Mucosa of descending colon (tissue), 3 donors: ENCODE measurements at places on chromosomes 4 and X. TPM values are rescaled to one million over a fixed set of nuclear protein-coding genes. Genes with fewer than 3 reads are reported as not detected.

IL15 gene
- total RNA-seq: 6.7 TPM

GRCh38 chr4:47484168-47484567 is 907 bp upstream of the ATP10D start:
- DNase-seq: no peak

DNA sequence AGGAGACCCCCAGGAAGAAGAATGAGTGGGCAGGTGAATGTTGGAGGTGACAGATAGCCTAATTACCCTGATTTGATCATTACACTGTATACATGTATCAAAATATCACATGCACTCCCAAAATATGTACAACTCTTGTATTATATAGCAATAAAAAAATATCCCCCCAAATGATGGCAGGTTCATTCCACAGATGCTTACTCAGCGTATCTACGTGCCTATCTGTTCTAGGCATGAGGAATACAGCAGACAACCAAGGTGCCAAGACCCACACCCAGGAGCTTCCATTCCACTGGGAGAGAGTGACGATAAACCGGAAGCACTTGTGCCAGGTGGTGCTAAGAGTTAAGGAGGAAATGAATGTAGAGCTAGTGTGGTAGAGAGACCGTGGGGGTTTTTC is 42.4 kb downstream of the ADRA2C start:
- no peak for DNase-seq

DNA sequence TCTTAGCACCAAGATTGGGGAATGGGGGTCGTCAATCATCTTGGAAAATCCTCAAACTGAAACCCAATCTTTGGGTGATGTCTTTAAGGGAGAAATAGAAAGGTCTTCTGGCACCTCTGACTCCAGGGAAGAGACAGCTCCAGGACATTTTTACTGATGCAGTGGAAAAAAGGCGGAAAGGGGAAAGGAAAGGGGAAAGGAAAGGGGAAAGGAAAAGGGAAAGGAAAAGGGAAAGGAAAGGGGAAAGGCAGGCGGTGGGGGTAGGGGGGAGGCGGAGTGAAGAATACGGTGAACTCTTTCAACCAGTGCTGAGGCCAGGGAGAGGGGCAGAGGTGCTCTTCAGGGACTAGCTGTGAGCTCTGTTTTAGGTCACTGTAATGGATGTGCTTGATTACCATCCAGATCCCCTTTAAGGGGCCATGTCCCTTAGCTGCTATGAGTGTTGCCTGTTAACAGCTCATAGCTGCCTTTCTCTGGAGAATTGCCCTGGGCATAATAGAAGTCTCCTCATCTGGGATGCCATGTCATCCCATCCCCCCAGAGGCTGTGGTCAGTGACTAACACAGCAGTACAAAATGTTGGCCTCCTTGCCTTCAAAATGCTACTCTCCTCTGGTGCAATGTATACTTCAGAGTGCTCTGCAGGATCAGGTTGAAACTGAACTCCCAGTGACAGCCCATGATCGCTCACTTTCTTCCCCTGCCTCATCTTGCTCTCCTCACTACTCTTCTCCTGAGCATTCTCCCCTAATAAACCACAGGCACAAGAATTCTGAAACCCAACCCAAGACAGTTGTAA is 92.4 kb upstream of the AP1S2 start:
- DNase-seq: no peak

TASL gene
- 0.67 TPM for total RNA-seq

NAT8L gene
- total RNA-seq: 0.24 TPM

SORBS2 gene
- 44.9 TPM for total RNA-seq

FABP2 gene
- 48.6 TPM for total RNA-seq

GRCh38 chr4:74325886-74326285 is 17.6 kb downstream of the EPGN start:
- no peak for DNase-seq

- DNase-seq: no peak
Observed at GRCh38 chr4:17475481-17475880, 36.4 kb downstream of the QDPR start.

DNA sequence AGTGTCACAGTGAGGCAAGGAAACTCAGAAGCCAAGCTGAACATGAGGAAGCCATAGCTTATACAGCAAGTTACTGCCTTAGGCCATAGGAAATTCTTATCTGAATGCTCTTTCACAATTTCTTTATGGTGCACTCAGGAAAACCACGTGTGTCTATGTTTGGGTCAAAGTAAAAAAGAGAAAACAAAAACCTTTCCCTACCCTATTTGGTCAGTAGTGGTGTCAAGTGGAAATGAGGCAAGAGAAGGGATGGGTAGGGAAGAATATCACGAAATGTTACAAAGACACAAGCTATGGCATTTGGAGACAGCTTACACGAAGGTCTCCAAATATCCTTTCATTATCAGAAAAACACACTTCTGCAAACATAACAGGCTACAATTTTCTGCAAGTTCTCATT is 83.4 kb upstream of the INPP4B start:
- no peak for DNase-seq

RBM3 gene
- 406 TPM for total RNA-seq

NRK gene
- 0.10 TPM for total RNA-seq

GRCh38 chrX:19670854-19671620 is 155.7 kb upstream of the MAP3K15 start:
- DNase-seq: peak; percentile 61

F11 gene
- total RNA-seq: 0.65 TPM

DNA sequence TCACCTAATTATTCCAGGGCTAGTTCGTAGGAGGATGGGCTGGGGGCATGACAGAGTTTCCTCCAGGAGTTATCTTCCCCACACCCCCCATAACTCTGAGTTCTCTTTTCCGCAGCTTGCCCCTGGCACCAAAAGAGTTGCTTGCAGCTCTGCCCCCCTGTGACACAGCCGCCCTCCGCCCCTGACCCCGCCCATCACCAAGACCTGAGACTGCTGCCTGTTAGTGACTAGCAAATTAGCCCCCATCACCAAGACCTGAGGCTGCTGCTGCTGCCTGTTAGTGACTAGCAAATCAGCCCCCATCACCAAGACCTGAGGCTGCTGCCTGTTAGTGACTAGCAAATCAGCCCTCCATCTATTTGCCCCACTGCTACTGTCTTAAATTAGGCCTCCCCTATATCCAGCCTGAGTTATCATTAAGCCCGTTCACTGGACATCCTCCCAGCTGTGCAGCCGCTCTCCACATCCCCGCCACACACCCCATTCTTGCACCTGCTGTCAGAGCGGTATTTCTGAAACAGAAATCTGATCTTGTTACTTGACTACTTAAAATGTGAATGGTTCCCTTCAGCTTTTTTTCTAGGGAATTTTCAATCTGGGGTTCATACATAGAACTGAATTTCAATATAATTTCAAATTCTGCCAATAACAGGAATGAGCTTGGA is 1.5 kb upstream of the PAPSS1 start:
- peak; percentile 57 for DNase-seq

GRCh38 chr4:47876310-47876709 is 38.1 kb downstream of the NFXL1 start:
- DNase-seq: no peak

GRCh38 chr4:16238327-16238726 is 12.1 kb upstream of the TAPT1 start:
- no peak for DNase-seq

DNA sequence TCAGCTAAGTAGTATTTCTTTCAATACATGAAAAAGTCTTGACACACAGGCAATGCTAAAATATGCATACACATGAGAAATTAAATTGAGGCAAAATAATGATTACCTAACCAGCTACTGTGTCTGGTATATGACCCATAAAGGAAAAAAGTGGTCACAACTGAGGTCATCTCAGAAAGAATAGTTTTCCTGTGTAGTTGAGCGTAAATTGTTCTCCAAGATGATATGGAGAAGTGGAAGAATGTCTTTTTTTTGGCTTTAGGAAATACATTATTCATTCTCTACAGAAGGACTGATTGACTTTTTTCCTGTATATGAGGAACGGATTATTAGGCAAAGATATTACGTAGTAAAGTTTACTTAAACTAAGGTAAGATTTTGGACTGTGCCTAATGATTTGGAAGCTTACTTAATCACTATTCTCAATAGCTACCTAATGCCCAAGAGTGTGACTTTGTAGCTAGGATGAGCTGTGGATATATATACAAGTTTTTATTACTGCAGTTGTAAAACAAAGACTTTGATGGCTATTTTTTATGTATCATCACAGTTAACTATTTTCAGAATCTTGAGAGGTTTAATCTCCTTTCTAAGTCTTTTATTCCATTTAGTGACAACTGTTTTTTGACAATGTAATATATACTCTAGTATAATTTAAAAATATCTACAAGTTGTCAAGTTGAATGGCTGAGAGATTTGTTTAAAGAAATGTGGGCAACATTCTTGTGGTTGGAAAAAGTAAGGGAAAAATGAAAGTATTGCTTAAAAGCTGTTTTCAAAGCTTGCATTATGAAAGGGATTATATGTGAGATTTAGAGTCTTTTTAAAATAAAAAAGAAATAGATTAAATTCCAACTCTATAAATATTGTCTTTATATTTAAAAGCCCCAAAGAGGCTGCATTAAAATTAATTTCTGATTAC is 100.2 kb downstream of the PDLIM5 start:
- no peak for DNase-seq

- peak; percentile 54 for DNase-seq
Observed at GRCh38 chr4:108166441-108167315, 2.1 kb downstream of the LEF1 start.

UGT8 gene
- 66.8 TPM for total RNA-seq

PRDM8 gene
- 2.9 TPM for total RNA-seq

SSX2B gene
- not detected for total RNA-seq

GRCh38 chr4:29052266-29052665 is 1667.9 kb upstream of the PCDH7 start:
- no peak for DNase-seq

FGG gene
- total RNA-seq: 0.69 TPM

C4orf17 gene
- total RNA-seq: not detected

GRCh38 chrX:43644124-43644701 is 11.9 kb upstream of the MAOA start:
- no peak for DNase-seq

DNA sequence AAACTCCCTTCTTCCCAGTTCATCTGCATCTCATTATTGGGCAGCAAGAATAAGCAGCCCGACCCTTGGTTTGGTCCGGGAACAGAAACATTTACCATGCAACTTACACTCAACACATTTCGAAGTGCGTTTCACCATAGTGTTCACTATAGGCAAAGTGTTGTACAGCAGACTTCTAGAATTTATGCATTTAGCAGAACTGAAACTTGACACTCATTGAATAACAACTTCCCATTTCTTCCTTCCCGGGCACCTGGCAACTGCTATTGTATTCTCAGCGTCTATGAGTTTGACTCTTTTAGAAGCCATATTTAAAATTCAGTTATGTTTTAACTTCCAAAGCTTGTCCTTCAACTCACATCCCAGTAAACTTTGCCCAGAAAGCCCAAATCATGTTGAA is 840.6 kb downstream of the NLGN4X start:
- DNase-seq: no peak

DNA sequence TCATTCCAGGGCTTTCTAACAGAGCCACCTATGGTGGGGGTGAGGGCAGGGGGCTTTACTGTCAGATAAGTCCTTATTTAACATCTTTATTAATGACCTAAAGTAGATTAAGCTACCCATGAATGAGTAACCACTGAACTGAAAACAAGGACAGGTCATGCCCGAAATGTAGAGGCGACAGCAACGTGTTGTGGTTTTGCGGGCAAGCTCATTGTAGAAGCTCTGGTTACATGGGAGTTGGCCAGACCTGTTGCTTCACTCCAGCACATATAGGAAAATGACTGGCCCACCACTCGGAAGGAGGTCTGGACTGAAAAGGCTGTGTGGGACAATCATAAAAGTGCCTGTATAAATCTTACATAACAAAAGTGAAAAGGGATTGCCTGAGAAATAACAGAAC is 109.6 kb upstream of the NDP start:
- no peak for DNase-seq

CENPVL1 gene
- total RNA-seq: not detected

DNA sequence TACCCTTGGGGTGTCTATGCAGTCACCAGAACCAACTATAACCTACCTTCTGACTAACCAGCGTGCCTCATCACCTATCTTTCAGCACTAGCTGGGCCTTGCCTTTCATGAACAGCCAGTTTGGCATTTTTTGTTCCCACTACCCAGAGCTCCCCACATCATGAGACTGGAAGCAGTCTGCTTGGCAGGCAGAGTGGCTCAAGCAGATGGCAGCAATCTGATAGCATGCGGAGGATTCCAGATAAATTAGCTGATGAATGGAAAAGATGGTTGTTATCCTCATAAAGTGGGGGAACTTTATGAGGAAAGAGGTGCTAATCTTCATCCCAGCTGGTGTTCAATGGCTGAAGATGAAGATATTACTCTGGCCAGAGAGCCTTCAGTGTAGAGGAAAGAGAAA is 243.2 kb upstream of the EDA2R start:
- DNase-seq: no peak

ZCCHC13 gene
- not detected for total RNA-seq

GRCh38 chr4:39042366-39042765 is 10.2 kb upstream of the TMEM156 start:
- DNase-seq: no peak

NUDT11 gene
- 0.43 TPM for total RNA-seq

WWC2 gene
- 7.7 TPM for total RNA-seq

DTHD1 gene
- total RNA-seq: 0.55 TPM

DNA sequence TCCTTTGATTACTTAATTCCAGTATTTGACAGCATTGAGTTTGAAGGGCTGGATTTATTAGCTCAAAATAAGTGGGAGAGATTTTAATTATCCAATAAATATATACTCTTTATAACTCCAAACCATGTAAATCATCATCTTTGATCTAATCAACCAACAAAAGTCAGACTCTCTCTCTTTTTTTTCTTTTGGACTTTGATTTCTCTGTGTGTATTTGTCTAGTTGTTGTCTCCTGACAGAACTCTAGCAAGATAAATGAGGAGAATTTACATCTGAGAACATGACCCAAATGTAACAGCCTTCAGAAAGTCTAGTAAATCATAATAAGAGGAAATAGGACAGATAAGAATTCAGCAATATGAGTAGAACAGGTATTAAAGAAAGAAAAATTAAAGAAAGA is 567.1 kb downstream of the PPARGC1A start:
- DNase-seq: no peak

SLITRK2 gene
- total RNA-seq: 0.05 TPM

- DNase-seq: no peak
Observed at GRCh38 chr4:39937683-39938268, 39.9 kb downstream of the PDS5A start.

OPHN1 gene
- total RNA-seq: 7.5 TPM

DNA sequence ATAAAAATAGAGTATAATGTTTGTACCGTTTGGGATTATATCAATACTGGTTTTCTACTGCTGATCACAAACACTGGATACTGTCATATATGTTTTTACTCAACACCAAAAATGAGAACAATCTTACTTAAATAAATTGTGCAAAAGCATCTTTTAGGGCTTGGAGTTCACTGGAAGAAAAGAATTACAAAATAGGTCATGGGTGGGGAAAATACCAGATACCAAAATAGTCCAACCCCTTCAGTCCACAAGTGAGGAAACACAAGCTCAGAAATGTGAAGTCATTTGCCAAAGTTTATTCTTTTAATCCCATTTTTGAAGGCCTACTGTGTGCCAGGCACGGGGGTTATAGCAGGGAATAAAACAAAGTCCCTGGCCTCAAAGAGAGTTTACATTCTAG is 64.4 kb downstream of the ADGRG2 start:
- DNase-seq: no peak
